ENCODE measurements at places on chromosomes 16 and 17.

DNA sequence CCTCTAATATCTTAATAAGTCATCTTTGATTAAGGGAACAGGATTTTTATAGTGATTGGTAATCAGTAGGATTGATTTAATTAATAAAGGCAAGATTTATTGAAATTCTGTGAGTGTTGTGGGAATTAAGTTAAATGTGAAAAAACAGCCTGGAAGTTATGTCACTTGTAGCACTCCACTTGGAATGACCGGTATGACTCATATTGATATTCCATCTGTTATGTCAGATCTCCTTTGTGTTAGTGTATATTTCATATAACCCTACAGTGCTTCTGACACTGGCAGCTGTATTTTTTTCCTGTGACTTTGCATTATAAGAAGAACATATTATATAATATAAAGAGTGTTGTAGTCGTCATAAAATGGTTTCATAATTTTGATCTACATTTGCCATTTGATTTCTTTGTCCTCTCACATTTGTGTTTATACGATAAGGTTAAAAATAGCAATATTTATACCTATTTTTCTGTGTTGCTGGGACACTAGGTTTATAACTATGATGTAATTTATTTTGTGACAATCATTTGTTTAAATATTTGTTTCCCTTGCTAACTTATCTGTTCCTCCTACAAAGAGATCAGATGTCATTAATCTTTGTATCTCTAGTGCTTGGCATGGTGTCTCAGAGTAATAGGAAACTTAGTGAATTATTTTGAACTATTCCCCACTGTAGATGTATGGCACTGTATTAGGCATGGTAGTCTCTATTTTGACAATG is 249.0 kb downstream of the BCAS3 start:
- H3K36me3 ChIP-seq, result no peaks in the 10 kb centered on the region
- H3K27ac ChIP-seq, result no peak overlapping the region
- DNase-seq, result no peak
- H3K27me3 ChIP-seq, result no peaks in the 10 kb centered on the region

DNA sequence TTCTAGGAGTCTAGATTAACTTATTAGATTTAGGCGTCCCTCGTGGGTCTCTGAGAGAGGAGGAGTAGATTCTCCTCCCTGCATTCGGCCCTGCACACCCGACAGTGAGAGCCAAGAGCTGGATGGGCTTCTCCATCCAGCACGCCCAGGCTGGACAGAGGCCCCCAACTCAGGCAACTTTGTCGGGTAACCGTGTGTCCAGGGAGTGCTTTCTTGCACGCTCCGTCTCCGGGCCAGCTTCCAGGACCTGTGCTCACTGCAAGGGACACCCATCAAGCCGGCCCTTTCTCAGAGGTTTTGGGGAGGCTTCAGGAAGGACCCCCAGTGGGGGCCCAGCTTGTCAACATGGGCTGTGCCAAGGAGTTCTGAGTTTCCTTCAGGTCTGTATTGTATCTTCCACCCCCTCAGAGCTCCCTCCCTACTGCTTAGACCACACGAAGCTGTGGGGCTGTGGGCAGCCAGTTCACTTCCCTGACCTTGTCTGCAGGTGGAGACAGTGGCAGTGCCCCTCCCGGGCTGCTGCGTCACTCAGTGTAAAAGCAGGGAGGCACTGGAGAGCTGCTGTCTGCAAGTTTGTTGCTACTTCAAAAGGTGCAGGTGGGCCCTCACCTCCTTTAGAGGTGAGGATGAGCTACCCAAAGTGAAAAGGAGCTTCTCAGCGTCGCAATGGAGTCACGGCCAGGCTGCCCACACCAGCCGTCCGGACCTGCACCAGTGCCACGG is 24.0 kb upstream of the C16orf78 start:
- no peaks in the 10 kb centered on the region for H3K36me3 ChIP-seq
- no peak overlapping the region for H3K27ac ChIP-seq
- no peaks in the 10 kb centered on the region for H3K4me1 ChIP-seq
- DNase-seq, result no peak

DNA sequence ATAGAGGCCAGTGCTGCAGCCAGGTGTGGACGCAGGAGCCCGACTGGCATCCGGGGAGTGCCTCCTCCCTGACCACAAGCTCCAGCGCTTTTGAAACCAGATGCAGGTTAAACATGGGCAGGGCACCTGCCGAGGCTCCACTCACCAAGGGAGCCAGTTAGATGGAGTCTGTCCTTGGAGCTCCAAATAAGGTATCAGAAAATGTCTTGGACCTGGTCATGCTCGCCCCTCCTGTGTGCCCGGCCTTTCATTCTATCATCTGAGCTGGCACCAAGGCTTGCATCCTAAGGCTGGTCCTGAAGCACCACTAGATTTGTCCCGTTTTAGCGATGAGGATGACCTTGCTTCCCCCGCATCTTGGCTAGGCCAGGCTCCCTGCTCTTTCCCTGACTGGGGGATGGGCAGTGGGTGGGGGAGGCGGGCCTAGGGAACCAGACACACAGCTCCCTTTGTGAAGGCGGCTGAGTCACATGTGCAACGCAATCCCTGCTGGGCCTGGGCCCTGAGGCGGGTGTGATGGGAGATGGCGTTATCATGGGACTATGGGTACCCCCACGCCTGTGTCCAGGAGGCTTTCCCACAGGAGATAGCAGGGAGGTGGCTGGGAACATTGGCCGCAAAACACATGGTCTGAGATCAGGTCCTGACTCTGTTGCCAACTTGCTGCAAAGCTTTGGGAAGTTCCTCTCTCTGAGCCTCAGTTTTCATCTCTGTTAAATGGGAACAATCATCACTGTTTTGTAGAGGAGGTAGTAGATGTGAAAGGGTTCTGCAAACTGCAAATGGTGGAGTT is 5.0 kb upstream of the ADGRG1 start:
- DNase-seq, result no peak
- no peak overlapping the region for H3K4me3 ChIP-seq
- H3K4me1 ChIP-seq, result peaks cover 3% of the 10 kb centered on the region

GRCh38 chr17:79654350-79654959 is 43.6 kb upstream of the RBFOX3 start:
- H3K27me3 ChIP-seq, result peaks cover 5% of the 10 kb centered on the region
- no peak overlapping the region for H3K27ac ChIP-seq
- no peaks in the 10 kb centered on the region for H3K4me1 ChIP-seq
- H3K4me3 ChIP-seq, result no peak overlapping the region
- no peaks in the 10 kb centered on the region for H3K36me3 ChIP-seq

DNA sequence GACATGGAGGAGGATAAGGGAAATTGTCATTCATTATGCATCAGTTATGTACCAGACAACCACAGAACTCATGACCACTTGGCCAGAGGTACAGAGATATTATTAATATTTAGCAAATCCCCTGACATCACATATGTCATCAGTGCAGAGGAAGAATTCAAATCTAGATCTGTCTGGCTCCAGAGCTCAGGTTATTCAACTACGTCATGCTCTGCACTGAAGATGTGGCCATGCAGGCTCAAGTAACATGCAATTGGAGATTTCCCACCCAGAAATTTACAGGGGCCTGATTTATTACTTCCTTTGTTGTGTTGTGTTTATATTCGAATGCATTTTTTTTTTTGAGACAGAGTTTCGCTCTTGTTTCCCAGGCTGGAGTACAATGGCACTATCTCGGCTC is 224.3 kb downstream of the HS3ST4 start:
- peaks cover 6% of the 10 kb centered on the region for H3K27me3 ChIP-seq
- no peaks in the 10 kb centered on the region for H3K4me1 ChIP-seq
- no peak overlapping the region for H3K27ac ChIP-seq
- no peak overlapping the region for H3K4me3 ChIP-seq

DNA sequence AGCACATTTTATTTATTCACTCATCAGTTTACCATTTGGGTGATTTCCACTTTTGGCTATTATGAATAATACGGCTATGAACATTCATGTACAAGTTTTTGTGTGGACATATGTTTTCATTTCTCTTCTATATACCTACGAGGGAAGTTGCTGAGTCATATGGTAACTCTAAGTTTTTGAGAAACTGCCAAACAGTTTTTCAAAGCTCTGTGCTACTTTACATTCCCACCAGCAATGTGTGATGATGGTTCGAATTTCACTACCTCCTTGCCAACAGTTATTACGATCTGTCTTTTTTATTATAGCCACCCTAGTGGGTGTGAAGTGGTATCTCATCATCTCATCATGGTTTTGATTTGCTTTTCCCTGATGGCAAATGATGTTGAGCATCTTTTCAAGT is 63.7 kb upstream of the MRTFB start:
- no peaks in the 10 kb centered on the region for H3K27me3 ChIP-seq
- H3K4me3 ChIP-seq, result no peak overlapping the region
- H3K36me3 ChIP-seq, result no peaks in the 10 kb centered on the region
- H3K4me1 ChIP-seq, result no peaks in the 10 kb centered on the region

DNA sequence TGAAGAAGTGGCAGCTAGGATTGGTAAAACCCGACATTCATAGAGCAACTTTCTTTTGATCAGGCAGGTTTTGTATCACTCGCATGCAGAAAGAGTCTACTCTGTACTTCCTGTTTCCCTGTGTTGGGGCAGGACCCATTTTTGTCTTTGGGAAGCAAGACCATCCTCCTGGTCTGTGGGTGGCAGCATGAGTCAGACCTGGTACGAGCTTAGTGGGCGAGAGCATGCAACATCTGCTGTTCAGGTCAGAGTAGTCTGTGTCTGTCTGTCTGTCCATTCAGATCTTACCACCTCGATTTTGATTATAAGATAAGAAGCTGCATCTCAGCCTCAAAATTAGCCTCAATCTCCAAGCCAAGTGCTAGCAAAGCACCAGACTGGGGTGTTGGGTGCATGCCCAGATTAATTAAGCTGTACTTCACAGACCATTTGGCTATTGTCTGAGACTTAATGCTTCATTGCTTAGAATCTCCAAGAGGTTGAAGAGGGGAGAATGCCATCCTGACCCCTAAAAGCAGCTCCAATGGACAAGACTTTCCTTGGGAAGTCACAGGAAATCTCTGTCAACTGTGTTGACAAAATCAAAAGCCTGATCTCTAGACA is 110.9 kb downstream of the XYLT1 start:
- DNase-seq, result peak; percentile 62
- H3K36me3 ChIP-seq, result peaks cover 3% of the 10 kb centered on the region
- no peak overlapping the region for H3K4me3 ChIP-seq
- H3K4me1 ChIP-seq, result peaks cover 78% of the 10 kb centered on the region
- peak overlapping the region; percentile 49 for H3K27ac ChIP-seq

GRCh38 chr16:12091569-12092543 is 115.3 kb downstream of the SNX29 start:
- H3K27me3 ChIP-seq, result no peaks in the 10 kb centered on the region
- H3K4me3 ChIP-seq, result no peak overlapping the region
- H3K4me1 ChIP-seq, result peaks cover 34% of the 10 kb centered on the region
- no peak for DNase-seq
- no peak overlapping the region for H3K27ac ChIP-seq

GRCh38 chr16:60642956-60643355 is 1393.3 kb downstream of the CDH8 start:
- DNase-seq, result no peak
- H3K36me3 ChIP-seq, result no peaks in the 10 kb centered on the region
- no peaks in the 10 kb centered on the region for H3K4me1 ChIP-seq
- H3K27me3 ChIP-seq, result no peaks in the 10 kb centered on the region

DNA sequence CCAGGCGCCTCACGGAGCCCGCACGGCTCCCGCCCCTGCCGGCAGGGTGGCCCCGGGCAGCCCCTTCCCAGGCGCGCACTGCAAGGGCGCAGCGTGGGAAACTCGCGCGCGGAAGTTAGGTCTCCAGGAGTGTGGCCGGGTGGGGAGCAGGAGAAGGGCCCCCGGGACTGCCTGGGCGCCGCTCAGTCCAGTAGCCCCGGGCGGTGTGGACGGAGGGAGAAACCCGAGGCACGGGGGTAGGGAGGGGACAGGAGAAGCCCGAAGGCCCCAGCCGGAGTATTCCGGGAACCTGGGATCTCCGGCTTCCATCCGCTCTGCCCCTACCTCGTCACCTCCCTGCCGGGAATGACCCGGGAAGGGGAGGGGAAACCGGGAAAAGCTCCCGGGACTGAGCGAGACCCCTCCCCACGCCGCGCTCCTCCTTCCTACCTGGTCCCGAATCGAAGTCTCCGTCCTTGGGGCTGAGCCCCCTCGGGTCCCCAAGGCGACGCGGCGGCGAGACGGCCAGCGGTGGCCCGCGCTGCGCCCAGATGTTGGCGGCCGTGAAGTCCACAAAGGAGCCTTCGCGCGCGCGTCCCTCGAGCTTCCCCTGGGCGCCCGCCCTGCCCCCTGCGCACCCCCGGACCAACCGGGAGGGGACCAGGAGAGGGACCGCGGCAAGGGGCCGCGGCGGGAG is 418 bp downstream of the SOCS3 start:
- peak overlapping the region; percentile 93 for H3K27ac ChIP-seq
- H3K36me3 ChIP-seq, result peaks cover 21% of the 10 kb centered on the region
- no peaks in the 10 kb centered on the region for H3K27me3 ChIP-seq
- peaks cover 43% of the 10 kb centered on the region for H3K4me1 ChIP-seq
- DNase-seq, result no peak

DNA sequence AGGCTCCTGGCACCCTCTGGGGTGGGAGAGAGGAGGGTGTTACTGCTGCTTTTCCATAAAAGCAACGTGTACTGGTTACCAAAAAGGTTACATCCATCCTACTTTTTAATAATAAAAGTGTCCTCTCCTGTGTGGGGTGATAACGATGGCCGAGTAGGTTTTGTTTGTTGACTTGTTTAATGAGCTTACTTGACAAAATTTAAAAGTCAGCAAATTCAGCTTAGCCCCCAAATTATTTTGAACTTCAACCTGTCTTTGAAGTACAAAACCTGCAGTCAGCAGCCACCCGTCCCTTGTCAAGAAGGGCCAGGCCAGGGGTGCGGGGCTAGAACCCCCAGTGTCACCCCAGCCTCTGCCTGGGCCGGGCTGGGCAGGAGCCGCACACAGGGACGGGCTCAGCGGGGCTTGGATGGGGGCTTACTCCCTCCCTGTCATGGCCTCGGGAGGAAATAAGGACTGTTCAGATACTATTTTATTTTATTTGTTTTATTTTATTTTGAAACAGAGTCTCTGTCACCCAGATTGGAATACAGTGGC is 103.9 kb upstream of the CHMP6 start:
- peaks cover 39% of the 10 kb centered on the region for H3K4me1 ChIP-seq
- H3K27me3 ChIP-seq, result no peaks in the 10 kb centered on the region
- H3K4me3 ChIP-seq, result no peak overlapping the region
- no peak overlapping the region for H3K27ac ChIP-seq
- H3K36me3 ChIP-seq, result peaks cover 20% of the 10 kb centered on the region

GRCh38 chr17:71063127-71063526 is 893.8 kb downstream of the KCNJ2 start:
- no peak overlapping the region for H3K27ac ChIP-seq
- H3K4me1 ChIP-seq, result no peaks in the 10 kb centered on the region
- no peaks in the 10 kb centered on the region for H3K27me3 ChIP-seq

GRCh38 chr17:30992551-30992950 is 21.7 kb downstream of the RNF135 start:
- H3K4me1 ChIP-seq, result no peaks in the 10 kb centered on the region
- no peak for DNase-seq
- no peak overlapping the region for H3K4me3 ChIP-seq
- no peaks in the 10 kb centered on the region for H3K36me3 ChIP-seq
- H3K27ac ChIP-seq, result no peak overlapping the region

DNA sequence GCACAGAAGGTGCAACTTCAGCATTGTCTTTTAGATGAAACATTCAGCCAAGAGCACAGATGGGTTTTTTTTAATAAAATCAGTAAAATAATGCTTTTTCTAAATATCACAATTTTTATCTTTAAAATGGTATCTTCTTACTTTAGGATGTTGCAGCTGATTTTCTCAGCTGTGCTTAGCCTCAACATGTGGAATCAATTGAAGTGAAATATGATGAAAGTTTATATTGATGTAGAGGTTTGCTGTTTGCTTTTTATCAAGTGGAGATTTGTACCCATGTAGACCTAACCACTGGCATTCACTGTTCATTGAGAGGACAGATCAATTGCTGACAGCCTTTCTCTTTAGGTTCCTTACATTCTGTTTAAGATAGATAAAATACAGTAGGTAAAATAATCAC is 107.8 kb downstream of the CYB561 start:
- H3K36me3 ChIP-seq, result no peaks in the 10 kb centered on the region
- no peak for DNase-seq
- H3K4me3 ChIP-seq, result no peak overlapping the region
- no peaks in the 10 kb centered on the region for H3K4me1 ChIP-seq
- H3K27ac ChIP-seq, result no peak overlapping the region
